Activated CD4-positive, alpha-beta T cell treated with anti-CD3 and anti-CD28 coated beads, Interleukin-2, amount 10 ng/mL, durations not matched to agents 7 days and 5 days (primary cell): ENCODE measurements at places on chromosomes 3 and 15. TPM values are rescaled to one million over a fixed set of nuclear protein-coding genes. Genes with fewer than 3 reads are reported as not detected.

DNA sequence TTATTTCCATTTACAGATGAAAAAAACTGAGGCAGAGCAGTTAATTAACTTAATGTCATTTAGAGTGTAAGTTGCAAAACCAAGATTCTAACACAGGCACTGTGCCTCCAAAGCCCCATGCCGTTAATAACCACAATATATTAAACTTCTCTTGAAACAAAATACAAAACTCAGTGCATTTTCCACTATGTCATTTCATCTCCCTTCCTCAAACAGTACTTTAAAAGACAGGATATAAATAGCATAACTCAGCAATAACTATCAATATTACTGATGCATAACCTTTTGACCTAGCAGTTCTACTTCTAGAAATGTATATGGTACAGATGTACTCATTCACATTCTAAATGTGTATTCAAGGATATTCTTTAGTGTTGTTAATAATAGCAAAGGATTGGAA is 5.1 kb upstream of the TASOR start:
- DNase-seq = no peak

GRCh38 chr15:35748105-35748504 is 202.1 kb upstream of the DPH6 start:
- no peak for DNase-seq

DNA sequence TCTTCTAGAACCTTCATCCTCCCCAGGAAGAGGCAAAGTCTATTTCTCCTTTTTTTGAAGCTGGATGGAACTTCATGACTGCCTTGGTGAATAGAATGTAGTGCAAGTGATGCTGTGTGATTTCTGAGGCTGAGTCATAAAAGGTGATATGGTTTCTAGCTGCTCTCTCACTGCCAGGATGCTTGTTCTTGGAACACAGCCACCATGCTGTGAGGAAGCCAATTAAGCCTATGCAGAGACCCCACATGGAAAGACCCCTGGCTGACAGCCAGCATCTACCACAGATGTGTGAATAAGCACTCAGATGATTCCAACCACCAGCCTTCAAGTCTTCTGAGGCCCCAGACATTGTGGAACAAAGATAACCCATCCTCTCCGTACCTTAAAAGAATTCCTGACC is 57.0 kb downstream of the ISL2 start:
- DNase-seq = no peak

GRCh38 chr3:52253314-52254304 is 8.1 kb downstream of the PPM1M start:
- DNase-seq = peak; percentile 91

DNA sequence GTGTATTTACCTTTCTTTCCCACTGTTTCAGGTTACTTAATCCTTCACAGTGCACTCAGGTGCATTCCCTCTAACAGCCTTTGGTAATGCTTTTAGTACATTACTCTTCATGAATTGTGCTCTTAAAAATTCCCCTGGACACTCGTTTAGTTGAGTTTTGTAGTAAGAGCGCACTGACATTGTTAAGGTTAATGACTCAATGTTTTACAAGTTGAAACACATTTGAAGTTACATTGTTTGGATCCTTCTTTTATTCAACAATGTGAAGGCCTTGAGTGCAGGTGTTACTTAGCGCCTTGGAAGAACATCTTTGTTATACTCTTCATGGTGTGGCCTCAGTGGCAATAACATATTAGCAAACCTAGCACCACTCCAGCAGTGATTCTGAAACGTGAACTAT is 739.6 kb downstream of the NAALADL2 start:
- no peak for DNase-seq

- no peak for DNase-seq
Observed at GRCh38 chr15:42490291-42490670, 660 bp downstream of the ZNF106 start.

DNA sequence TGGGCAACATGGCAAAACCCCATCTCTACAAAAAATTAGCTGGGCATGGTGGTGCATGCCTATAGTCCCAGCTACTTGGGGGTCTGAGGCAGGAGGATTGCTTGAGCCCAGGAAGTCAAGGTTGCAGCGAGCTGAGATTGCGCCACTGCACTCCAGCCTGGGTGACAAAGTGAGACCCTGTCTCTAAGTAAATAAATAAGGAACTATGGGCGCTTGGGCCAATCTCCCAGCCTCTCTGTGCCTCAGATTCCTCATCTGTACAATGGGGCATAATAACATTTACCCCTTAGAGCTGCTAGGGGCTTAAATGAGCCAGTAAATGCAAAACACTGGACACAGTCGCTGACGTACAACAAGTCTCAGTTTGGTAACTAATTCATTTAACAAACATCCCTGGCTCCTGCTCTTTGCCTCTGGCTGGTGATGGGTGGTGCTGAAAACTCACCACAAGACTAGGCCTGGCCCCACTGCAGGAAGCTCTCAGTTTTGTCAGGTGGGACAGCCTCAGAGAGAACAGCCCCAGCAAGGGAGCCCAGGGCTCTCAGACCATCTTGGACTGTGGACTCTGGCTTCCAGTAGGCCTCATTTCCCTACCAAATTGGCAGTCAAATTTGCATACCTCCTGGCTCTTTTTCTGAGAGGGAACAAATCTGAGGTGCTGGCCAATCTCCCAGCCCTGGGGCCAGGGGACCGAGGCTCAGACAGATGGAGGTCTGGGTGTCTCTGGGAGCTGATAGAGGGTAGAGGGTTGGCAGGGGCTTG is 6.4 kb upstream of the TBC1D2B start:
- DNase-seq = peak; percentile 36

- no peak for DNase-seq
Observed at GRCh38 chr15:99504823-99505551, 60.8 kb upstream of the MEF2A start.

- DNase-seq = no peak
Observed at GRCh38 chr3:18580268-18580667, 155.1 kb upstream of the SATB1 start.

GRCh38 chr3:88863196-88863595 is 244.2 kb upstream of the EPHA3 start:
- no peak for DNase-seq

DNA sequence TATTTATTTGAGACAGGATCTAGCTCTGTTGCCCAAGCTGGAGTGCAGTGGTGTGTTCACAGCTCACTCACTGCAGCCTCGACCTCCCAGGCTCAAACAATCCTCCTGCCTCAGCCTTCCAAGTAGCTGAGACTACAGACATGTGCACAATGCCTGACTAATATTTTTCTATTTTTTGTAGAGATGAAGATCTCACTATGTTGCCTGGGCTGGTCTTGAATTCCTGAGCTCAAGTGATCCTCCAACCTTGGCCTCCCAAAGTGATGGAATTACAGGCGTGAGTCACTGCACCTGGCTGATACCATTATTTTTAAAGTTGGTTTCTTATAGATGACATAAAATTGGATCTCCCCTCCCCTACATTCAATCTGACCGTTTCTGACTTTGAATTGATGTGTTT is 139.5 kb upstream of the RGMA start:
- no peak for DNase-seq

- no peak for DNase-seq
Observed at GRCh38 chr15:100193277-100193860, 148.4 kb downstream of the ADAMTS17 start.

DNA sequence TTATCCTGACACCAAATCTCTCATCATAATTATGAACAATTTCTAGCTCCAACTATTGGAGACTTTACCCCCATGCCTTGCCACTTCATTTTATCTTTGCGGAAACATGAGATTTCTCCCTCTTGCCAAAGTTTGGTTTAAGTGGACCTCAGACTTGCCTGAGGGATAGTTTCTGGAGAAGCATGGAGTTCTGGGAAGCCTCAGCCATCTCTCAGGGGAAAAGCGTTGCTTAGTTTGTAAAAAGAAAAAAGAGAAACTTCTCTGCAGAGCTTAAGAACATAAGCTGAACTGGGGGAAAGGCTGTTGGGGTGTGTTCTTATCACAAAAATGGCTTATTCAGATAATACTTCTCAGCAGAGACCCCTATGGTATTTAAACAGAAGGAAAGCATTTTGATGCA is 347.4 kb upstream of the ADAMTS9 start:
- DNase-seq = no peak

DNA sequence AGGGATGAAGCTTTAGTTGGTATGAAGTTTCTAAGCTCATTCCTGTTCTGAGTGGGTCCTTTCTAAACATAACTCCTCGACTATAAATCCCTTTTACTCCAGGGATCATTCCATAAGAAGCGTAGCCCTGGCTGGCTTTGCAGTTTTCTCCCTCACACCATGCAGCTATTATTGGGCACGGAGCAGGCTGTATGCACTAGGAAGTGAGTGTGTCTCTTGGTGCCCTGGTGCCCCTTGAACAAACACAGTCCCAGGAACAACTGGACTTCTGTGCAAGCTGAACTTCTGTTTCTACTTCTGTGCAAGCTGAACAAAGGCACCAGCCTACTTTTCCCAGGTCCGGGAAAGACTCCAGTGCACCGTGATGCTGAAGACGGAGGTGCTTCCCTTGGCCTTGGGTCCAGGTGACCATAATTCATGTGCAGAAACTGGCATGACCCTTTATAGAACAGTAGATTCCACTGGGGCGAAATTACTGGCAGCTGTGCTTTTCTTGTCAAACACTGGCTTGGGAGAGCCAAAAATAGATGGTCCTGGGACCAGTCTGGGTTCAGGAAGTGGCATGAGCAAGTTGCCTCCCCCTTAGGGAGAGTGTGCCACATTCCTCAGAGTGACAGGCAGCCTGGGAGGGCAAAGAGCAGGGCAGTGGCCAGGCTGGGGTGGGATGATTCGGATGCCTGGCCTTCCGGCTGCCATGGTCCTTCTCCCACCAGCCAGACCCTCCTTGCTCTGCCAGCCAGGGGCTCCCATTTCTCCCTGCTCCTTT is 127.2 kb downstream of the SLCO3A1 start:
- no peak for DNase-seq

DNA sequence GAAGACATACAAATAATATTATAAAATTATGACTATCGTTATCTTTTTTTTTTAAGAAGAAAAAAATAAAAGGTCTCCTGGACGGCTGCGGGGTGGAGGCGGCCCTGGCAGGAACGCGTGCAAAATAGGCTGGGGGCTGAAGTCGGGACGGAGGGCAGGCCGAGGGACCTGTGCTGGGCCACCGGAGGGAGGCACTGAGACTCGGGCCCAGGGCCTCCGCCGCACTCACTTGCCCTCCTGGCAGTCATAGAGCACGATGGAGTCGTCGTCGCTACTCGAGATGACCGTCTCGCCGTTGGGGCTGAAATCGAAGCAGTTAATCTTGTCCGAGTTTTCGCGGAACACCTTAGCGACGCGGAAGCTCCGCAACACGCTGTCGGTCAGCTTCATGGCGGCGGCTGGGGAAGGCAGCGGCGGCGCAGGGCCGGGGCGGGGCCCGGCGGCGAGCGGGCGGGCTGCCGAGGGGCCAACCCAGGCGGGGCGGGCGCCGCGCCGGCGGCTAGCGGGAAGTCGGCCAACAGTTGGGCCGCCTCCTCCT is 408 bp downstream of the WDR82 start:
- peak; percentile 64 for DNase-seq

- no peak for DNase-seq
Observed at GRCh38 chr3:47586746-47587145, 8.1 kb upstream of the CSPG5 start.

- DNase-seq = peak; percentile 78
Observed at GRCh38 chr3:42701371-42702065, 1.1 kb downstream of the HHATL start.

- DNase-seq = peak; percentile 11
Observed at GRCh38 chr3:149174901-149175300, 45.5 kb downstream of the HPS3 start.

DNA sequence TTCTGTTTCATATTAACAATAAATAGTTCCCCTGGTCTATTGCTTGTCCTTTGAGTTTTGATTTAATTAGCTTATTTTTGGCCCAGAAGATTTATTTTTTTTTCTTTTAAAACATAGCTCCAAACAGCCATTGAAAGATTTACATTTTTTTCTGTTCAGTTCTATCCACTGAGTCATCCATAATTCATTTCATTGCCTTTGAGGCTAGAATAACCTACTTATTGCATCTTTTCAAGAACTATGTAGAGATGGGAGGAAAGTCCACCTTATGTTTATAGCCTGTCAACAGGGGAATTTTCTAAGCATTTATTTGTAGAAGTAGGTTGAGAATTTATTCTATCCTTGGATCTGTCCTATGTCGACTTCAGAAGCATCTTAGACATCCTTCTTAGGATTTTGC is 53.4 kb upstream of the CHD2 start:
- no peak for DNase-seq

DNA sequence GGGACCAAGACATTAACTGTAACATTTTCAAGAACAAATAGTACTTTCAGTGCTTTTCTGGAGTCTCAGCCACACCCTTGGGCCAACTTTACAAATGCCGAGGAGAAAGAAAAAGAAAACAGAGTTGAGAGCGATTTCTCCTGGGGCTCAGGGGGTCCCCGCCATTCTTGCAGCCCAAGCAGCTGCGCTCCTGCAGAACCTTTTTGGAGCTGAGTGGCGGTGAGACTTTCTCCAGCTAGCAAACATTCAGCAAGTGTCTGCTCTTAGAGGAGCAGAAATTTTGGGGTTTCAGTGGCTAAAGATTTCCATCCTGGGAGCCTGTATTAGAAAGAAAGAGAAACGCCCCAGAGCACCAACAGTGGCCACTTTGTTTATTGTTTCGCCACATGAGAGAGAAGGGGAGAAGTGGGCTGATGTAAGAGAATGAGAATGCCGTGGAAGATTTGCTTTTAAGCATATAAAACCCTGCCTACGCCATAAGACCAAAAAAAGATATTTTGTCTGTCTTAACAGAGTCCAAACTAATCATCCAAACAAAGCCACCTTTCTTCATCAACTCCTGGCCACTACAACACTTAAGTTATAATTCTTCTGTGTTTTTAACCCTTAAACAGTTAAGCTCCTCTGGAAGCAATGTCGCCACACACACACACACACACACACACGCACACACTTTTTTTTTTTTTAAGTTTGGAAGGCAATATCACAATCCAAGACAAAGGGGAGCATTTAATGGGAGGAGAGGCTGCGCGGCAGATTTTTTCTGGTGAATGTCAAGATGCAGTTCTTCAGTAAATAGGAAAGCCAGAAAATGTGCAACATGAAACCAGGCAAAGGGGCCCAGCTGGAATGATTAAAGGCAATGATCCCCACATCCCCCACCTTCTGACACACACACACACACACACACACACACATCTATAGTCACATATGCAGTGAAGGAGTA is 19.2 kb downstream of the EID1 start:
- no peak for DNase-seq

ATP6V1A gene
- 41.7 TPM for total RNA-seq

PLSCR5 gene
- not detected for total RNA-seq

NMNAT3 gene
- 1.1 TPM for total RNA-seq

PLXND1 gene
- 1.2 TPM for total RNA-seq

GOLGA8K gene
- 1.2 TPM for total RNA-seq

SNRPN gene
- 50.7 TPM for total RNA-seq

TBC1D2B gene
- 83.7 TPM for total RNA-seq

IL17RB gene
- total RNA-seq = 3.7 TPM

ETFA gene
- 81.6 TPM for total RNA-seq

SKOR1 gene
- total RNA-seq = 0.30 TPM

STT3B gene
- 143 TPM for total RNA-seq

SPTBN5 gene
- total RNA-seq = 1.5 TPM

GHSR gene
- total RNA-seq = not detected

C3orf22 gene
- total RNA-seq = not detected

PHC3 gene
- total RNA-seq = 67.5 TPM

GPR149 gene
- total RNA-seq = not detected

SPINK8 gene
- total RNA-seq = not detected
